ENCODE measurements at places on chromosomes 16 and 17.

GRCh38 chr17:52419229-52419641, 260.7 kb upstream of the CA10 start:
- H3K27ac ChIP-seq, result no peak overlapping the region
- no peaks in the 10 kb centered on the region for H3K27me3 ChIP-seq
- DNase-seq, result no peak
- H3K4me3 ChIP-seq, result no peak overlapping the region
- no peaks in the 10 kb centered on the region for H3K4me1 ChIP-seq

DNA sequence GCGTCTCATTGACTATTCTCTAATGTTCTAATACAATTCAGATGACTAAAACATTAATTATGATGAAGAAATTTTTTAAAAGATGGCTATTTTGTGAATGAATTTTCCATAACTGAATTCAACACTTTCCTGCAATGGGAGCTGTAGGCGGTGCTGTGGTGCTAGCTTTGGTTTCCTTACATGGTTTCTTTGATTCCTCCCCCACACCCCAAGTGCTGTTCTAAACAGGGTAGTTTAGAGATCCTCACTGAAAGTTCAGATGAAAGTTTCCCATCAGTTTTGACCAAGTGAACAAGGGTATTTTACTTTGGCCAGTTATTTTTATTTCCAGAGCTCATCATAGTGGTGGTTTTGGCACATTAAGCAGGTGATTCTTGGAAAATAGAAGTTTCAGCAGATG, 26.0 kb upstream of the MRC2 start:
- H3K27ac ChIP-seq, result no peak overlapping the region
- H3K4me1 ChIP-seq, result no peaks in the 10 kb centered on the region
- no peak for DNase-seq
- peaks cover 74% of the 10 kb centered on the region for H3K36me3 ChIP-seq
- H3K27me3 ChIP-seq, result no peaks in the 10 kb centered on the region
- H3K4me3 ChIP-seq, result no peak overlapping the region

DNA sequence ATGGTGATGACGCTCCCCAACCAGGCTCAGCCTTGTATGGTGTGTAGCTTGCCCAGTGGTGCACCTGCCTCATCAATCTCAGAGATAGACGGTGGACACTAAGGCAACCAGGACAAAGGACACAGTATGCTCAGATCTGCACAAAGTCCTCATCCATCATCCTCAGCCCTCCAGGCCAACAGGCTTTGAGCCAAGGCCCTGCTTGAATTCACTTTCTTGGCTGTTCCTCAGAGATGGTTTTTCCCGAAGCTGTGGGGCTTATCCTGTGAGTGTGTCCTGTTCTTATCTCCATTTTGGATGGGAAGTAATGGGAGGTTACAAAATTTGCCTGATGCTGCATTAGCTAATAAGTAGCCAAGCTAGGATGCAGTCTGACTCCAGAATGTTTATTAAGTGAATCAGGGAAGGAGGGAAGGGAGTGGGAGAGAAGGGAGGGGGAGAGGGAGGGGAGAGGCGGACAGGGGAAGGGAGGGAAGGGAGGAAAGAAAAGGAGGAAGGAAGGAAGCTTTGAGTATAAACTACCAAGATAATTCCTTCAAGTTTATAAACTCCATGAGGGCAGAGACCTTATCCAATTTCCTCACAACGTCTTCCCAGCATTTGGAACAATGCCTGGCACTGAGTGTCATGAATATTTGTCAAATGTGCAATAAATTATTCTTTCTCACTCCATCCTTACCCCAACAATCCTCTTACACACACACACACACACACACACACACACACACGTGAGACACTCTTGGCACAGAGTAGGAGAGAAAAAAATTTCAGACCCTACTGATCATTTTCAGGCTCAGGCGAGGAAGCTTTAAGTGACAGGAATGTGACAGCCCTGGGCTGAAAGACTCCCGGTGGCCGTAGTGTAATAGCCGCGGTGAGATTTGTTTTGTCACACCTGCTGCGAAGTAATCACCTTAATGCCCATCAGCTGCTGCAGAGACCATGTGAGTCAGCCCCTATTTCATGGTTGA, 84.3 kb downstream of the BMERB1 start:
- no peak overlapping the region for H3K4me3 ChIP-seq
- no peak for DNase-seq
- peaks cover 44% of the 10 kb centered on the region for H3K4me1 ChIP-seq
- no peaks in the 10 kb centered on the region for H3K27me3 ChIP-seq
- no peaks in the 10 kb centered on the region for H3K36me3 ChIP-seq

DNA sequence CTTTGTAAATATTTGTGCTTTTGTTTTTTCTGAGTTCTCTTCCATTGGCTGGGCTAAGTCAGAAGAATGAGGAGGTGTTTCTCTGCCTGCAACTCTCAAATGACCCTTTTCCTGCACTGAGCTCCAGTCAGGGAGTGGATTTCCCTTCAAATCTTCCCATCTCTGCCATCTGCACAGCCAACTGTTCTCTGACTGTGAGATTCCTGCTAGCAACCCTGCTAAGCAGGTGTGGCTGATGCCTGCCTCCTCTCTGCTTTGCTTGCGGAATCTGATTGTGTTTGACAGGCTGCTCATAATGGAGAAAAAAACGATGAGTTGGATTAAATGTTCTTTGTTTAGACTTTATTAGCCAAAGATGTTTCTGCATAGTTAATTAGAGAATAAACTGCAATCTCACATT, 519.8 kb downstream of the TMEM114 start:
- H3K4me1 ChIP-seq, result no peaks in the 10 kb centered on the region
- no peaks in the 10 kb centered on the region for H3K27me3 ChIP-seq
- H3K27ac ChIP-seq, result no peak overlapping the region
- no peak overlapping the region for H3K4me3 ChIP-seq

Measured in K562 (cell line).